RPMI8226 (cell line): ENCODE measurements at places on chromosomes 13 and 19.

GRCh38 chr13:73092829-73093228, 34.0 kb downstream of the KLF5 start:
- DNase-seq = peak; percentile 5

DNA sequence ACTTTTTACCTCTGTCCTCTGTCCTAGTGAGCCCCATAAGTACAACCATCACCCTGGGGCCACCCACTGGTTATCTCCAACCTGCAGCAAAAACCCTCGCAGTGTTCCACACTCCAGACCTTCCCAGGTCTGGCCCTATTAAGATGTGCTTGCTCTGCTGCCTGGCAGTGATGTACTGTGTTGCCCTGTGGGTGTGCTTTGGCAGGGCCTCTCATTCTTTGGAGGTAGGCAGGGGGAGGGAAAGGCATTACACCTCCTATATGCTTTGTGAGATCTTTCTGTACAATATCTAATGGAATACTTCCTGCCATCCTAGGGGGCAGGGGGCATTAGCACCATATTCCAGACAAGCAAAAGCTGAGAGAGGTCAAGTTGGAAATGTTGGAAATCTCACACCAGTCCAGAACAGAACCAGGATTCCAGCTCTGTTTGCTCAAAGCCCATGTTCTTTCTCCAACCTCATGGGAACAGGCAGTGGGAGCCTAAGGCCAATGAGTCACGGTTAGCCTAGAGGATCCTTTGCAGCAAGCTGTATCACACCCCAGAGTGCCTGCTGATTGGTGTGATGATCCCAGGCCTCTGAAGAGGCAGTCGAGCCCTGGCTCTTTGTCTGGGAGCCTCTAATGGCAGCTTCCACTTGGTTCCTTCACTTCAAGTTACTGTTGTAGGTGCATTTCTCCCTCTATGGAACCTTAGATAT, 59.7 kb upstream of the UBL3 start:
- no peak for DNase-seq

DNA sequence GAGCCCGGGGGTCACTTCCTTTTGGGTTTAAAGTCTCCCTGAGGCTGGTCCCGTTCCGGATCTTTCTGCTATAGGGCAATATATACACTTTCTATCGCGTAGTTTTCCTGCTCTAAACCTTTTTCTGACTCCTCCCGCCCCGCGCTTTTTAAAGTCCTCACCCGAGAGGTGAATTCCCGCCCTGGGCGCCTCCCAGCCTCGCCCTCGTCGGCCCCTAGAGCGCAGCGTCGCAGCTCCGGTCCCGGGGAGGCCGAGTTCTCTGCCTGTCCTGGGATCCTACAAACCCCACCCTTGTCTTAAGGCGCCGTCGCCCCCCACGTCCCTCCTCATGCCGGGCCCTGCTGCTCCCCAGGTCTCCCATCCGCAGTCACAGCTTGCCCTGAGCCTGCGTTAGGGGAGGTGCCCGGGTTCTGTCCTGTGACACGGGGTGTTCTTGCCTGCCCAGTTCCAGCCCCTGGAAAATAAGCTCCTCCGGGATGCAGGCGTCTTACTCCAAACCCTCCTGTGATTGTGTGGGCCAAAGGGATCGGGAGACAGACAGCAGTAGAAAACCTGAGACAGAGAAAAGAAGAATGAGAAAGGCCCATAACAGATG, 491 bp downstream of the ZNF525 start:
- DNase-seq = peak; percentile 66

DNA sequence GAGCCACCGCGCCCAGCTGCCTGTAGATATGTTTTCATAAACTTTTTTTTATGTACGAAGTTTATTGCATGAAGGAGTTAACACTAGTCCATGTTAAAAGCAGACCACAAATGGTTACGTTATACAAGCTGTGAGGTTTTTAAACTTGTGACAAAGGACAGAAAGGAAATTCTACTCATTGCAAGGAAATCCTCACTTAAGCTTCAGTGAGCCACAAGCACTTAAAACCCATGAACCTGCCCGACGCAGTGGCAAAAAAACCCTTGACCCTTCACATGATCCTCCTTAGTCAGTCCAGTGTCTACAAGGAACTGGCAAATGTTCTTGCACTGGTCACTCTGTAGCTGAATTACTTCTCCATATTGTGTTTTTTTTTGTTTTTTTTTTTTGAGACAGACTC, 4.2 kb downstream of the MPND start:
- no peak for DNase-seq

DNA sequence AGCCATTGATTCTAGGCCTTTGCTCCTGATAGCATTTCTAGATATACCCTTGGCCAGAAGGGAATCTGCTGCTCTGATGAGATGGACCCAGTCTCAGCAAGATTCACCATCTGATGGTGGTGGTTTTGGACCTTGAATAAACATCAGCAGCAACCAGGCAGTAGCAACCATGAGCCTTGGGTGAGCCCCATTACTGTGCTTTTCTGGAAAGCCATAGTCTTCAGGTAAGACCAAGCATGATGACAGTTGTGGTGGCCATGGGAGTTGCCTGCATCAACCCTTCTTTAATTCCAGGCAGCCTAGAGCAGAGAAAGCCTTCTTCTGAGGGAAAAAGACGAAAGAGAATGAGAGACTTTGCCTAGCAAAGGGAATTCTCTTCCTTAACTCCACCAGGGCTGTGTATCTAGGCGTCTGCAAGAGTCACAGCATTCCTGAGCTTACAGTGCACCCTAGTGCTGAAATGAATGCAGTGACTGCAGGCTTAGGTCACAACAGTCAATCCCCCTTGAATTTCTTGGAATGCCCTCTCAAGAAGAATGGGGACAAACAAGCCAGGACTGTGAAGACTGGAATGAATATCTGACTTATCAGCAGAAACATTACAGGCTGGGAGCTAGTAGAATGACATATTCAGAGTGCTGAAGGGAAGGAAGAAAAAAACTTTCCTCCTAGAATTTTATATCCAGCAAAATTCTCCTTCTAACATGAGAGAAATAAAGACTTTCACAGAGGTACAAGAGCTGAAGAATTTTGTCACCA, 942.4 kb upstream of the PCDH20 start:
- DNase-seq = peak; percentile 33

DNA sequence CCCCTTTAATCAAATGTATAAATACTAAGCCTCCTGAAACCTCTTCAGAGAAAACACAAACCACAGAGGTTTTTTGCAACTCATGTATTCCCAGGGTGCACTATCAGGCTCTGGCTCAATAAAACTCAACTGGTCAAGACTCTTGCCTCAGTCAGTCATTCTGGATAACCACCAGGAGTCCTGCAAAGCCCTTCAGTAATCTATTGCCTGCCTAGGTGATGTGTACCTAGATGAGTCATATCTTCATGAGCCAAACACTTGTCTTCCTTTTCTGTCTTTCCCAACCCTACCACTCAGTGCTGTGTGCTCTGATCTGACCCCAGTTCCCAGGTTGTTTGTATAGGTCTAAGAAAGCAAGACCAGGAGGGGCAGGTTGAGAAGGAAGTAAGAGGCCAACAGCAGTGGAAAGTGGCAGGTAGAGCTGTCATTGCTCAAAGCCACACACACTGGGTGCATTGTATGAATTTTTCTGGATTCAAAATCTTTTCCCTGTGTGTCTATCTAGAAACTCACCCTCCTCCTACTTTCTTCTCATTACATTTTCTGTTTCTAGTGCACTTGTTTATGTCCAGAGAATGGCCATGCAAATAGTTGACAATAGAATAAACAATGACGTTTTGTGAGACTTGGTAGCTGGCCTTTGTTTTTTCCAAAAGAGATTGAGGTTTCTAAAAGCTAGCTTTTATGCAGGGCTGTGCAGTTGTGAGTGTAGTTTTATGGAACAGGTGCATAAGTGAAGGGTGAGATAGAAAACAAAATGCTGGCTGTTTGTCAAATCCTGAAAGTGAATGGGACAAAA, 48.1 kb downstream of the PSG1 start:
- DNase-seq = no peak

- no peak for DNase-seq
Observed at GRCh38 chr13:42865768-42866102, 84.4 kb downstream of the FAM216B start.

- no peak for DNase-seq
Observed at GRCh38 chr13:24192811-24193162, 32.3 kb downstream of the SPATA13 start.

DNA sequence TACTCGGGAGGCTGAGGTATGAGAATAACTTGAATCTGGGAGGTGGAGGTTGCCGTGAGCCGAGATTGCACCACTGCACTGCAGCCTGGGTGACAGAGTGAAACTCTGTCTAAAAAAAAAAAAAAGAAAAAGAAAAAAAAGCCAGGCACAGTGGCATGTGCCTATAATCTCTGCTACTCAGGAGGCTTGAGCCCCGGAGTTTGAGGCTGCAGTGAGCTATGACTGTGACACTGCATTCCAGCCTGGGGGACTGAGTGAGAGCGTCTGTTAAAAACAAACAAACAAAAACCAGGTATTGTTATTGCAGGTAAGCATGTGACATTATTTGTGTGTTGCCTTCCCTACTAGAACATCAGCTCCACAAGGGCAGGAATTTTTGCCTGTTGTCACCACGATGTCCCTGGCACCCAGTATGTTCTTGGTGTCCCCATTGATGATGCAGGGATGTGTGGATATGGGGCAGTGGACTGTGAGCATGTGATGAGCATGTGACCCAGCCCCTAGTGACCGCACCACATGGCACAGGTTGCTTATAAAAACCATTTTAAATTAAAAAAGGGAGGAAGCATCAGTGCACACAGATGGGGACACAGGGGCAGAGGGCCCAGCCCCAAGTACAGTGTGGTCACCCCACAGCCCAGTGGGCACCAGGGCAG, 1.6 kb upstream of the KANK2 start:
- DNase-seq = no peak

GRCh38 chr13:88526186-88526852, 855.1 kb downstream of the SLITRK5 start:
- no peak for DNase-seq

DNA sequence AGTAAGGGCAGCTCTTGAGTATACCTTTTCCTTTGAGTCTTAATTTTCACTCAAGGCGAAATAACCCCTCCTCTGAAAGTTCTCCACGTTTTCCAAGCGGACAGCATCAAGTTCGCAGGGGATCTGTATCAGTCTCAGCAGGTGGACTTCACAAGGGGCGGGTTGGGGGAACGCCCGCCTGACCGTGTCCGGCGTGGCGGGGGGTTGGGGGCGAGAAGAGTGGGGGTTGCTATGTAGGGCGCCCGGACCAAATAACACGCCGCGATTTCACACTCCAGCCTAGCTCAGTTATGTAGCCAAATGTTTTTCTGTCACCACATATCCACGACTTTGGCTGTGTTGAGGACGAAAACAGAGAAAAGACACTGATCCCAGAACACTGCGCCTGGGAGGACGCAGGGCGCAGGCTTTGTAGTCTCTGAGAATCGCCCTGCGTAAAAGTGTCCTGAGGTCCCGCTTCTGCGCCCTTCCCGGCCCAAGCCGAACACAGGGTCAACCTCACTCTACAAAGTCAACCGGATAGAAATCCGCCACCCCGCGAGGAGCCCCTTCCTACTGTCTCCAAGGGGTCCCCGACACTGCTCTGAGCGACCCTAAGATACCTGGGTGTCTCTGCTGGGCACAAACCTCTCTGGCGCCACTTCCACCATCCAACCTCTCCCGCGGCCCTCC, 524 bp downstream of the RUBCNL start:
- peak; percentile 10 for DNase-seq

DNA sequence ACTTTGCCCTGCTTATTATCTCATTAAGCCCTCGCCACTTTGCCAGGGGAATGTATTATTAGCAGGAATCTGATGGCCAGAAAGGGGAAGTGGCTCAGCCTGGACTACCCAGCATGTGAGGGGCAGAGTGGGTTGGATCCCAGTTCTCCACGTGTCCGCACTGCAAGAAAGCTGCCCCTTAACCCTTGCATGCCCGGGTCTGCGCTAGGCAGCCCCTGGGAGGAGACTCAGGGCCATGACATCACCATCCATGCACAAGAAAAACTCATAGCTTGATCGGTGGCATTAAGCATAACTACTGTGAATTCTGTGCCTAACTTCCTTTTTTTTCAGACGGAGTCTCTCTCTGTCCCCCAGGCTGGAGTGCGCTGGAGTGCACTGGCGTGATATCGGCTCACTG, 8.9 kb downstream of the CACNG8 start:
- peak; percentile 39 for DNase-seq

- DNase-seq = no peak
Observed at GRCh38 chr13:56586976-56587375, 553.7 kb upstream of the PRR20A start.

- DNase-seq = no peak
Observed at GRCh38 chr13:110726726-110727125, 13.2 kb downstream of the ING1 start.

GRCh38 chr19:18440415-18440877, 2.5 kb upstream of the ISYNA1 start:
- peak; percentile 48 for DNase-seq

DNA sequence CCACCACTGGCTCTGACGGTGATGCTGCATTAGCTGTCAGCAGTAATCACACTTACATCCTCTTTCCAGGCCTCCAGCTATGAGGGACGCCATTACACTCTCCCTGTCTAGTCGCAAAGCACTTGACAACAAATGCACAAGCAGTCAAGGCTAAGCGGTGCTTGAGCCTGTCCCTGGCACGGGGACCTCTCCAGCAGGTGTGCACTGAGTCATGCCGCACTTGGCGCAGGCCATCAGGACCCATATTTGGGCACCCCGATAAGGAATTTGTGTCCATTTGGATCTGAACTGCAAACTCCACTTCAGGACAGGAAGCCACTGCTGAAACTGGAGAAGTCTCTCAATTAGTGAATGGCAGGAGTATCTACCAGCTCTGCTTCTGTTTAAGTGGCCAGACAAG, 301.9 kb upstream of the OBI1 start:
- DNase-seq = no peak

- no peak for DNase-seq
Observed at GRCh38 chr19:48953990-48954594, 583 bp upstream of the BAX start.

DNA sequence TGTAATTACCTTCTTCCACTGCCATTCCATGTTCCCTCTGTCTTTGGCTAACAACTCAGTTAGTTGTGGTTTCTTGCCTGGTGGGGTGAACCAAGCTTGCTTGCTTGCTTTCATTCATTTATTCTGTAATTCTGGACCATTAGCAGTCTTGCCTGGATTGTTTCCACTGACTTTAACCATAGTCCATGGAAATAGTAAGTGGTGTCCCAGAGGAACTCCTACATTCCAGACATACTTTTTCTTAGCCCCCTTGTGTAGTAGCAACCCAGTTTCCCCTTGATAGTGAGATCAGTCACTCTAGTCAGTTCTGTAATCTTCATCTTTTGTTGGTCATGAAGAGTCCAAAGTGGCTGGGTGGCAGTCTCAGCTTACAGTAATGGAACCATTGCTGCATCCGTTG, 23.2 kb downstream of the PDS5B start:
- DNase-seq = no peak

- DNase-seq = no peak
Observed at GRCh38 chr19:10797541-10798256, 38.3 kb downstream of the TMED1 start.

- DNase-seq = no peak
Observed at GRCh38 chr13:40568246-40569023, 98.0 kb downstream of the FOXO1 start.
